Stimulated activated CD4-positive, alpha-beta T cell treated with anti-CD3 and anti-CD28 coated beads, Interleukin-2, amount 100 ng/mL, for 24 hours (primary cell): ENCODE measurements at places on chromosomes 16 and 17.

GRCh38 chr16:17329391-17329790, 141.4 kb downstream of the XYLT1 start:
- DNase-seq = no peak

DNA sequence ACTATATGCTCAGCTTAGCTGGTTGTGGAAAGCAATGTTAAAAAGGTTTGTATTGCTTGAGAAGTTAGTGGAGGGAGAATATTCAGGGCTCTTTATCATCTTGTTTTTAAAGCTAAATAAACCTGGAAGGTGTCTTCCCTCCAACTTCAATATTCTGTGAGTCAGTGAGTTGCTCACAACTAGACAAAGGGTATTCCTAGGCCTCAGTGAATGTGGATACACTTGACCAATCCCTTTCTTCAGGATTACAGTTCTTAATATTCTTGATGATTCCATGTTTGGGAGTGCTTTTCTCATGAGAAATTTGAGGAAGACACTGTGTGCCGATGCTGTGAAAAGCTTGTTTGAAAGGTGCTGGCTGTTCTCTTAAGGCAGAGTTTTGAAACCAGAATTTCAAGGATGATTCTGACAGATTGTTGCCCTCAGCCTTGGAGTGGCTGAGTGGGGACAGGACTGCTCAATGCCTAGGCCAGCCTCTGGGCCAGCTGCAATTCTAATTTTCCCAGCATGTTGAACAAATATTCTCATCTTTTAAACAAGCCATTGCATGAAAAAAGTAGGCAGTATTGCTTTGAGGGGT, 30.1 kb downstream of the MAP2K4 start:
- DNase-seq = no peak

DNA sequence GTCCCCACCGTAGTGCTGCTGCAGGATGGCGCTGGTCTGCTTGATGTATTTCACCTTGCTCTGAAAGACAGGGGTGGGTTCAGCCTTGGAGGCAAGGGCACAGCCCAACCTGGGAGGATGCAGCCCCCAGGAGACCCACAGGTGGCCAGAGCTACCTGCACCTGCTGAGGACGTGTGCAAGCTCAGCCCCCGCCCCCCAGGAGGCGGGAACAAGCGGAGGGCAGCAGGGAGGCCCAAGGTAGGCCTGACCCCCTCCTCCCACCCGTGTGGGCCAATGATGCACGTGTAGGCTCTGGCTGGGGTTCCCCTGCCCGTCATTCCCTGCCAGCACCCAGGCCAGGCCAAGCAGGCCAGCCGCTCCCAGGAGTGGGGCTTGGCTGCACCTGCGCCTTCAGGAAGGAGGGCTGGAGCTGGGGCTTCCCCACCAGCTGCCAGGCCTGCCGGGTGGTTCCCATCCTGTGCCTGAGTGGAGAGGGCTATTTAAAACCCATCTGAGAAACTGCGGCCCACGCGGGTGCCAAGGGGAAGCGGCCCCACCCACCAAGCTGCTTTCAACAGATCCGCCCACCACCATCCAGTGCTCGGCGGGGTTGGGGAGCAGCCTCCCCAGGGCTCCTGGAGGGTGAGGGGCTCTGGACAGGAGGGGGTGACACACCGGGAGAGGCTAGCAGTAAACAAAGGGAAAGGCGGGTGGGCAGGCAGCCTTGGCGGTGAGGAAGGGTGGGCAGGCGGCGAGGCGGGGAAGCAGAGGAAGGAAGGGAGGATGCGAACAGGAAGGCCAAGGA, 3.8 kb downstream of the NTHL1 start:
- no peak for DNase-seq

- no peak for DNase-seq
These were observed 339.8 kb downstream of the BCAS3 start for GRCh38 chr17:61017317-61018006.

- DNase-seq = no peak
These were observed 26.9 kb upstream of the CDH15 start for GRCh38 chr16:89144681-89145080.

DNA sequence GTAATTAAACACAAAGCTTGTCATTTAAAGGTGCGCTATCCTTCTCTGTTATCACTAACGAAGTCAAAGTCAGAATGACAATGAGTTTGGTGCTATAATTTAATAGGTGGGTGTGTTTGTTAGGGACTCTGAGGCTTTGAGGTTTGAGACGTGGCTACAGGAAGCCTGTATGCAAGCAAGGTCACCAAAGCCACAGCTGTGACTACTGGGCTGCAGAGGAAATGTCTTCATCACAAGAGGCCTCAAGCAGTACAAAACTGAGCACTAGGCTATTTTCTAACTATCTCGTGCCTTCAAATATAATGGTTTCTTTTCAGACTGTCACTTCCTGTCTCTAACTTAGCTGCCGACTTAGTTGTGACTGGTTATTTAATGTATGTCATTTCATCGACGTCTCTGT, 141.2 kb downstream of the AATF start:
- peak; percentile 22 for DNase-seq
